ENCODE measurements at places on chromosomes 6 and 20. TPM values are rescaled to one million over a fixed set of nuclear protein-coding genes. Genes with fewer than 3 reads are reported as not detected.

GHRH gene
- polyA plus RNA-seq: not detected

TTBK1 gene
- 0.06 TPM for polyA plus RNA-seq

HLA-G gene
- polyA plus RNA-seq: 1.9 TPM

NHSL1 gene
- 3.1 TPM for polyA plus RNA-seq

C6orf89 gene
- polyA plus RNA-seq: 15.7 TPM

TCF15 gene
- not detected for polyA plus RNA-seq

HLA-DPB1 gene
- 3.7 TPM for polyA plus RNA-seq

TAAR2 gene
- not detected for polyA plus RNA-seq

ABHD16B gene
- polyA plus RNA-seq: not detected
